ENCODE measurements at places on chromosomes 1 and 21. TPM values are rescaled to one million over a fixed set of nuclear protein-coding genes. Genes with fewer than 3 reads are reported as not detected.

- H3K4me1 ChIP-seq = peaks cover 10% of the 10 kb centered on the region
- no peaks in the 10 kb centered on the region for H3K36me3 ChIP-seq
- no peak overlapping the region for H3K4me3 ChIP-seq
- H3K27ac ChIP-seq = no peak overlapping the region
- H3K27me3 ChIP-seq = peaks cover 4% of the 10 kb centered on the region
- no peak for DNase-seq
Measured at GRCh38 chr1:43512681-43513080, 18.0 kb upstream of the PTPRF start.

DNA sequence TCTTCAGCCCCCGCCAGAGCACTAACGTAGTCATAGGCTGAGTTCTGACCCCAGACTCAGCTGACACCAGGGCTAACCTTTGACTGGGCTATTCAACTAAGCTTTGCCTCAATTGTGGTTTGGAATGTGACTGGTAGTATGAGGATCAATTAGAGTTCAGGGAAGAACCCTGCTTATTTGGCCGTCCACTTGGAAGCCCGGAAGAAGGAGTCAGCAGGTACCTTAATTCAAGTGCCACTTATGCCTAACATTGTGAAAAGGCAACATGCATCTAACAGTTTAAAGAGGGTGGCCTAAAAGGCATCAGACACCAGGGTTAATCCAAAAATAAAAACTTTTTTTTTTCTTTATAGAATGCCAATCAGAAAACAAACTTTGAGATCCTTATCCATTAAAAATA is 92.3 kb downstream of the BEND5 start:
- no peaks in the 10 kb centered on the region for H3K36me3 ChIP-seq
- H3K27ac ChIP-seq = no peak overlapping the region
- H3K4me3 ChIP-seq = no peak overlapping the region
- H3K4me1 ChIP-seq = peaks cover 25% of the 10 kb centered on the region
- no peak for DNase-seq

BARHL2 gene
- not detected for total RNA-seq

GRCh38 chr1:201982623-201983379 is at the start of gene RNPEP:
Gene RNPEP, plus strand, starts transcription at chr1:201982648. Its CDS starts 19 bp downstream, at chr1:201982667.
- H3K27me3 ChIP-seq = peaks cover 8% of the 10 kb centered on the region
- peak within 1 kb of the TSS; percentile 100 for H3K4me3 ChIP-seq
- 0 out of 2 replicates have a peak, but pooled peaks cover 2% of the 10 kb centered on the region for H3K36me3 ChIP-seq
- peak; percentile 60 for DNase-seq
- H3K4me1 ChIP-seq = peaks cover 26% of the 10 kb centered on the region

- H3K4me3 ChIP-seq = no peak overlapping the region
- H3K27ac ChIP-seq = no peak overlapping the region
- H3K36me3 ChIP-seq = peaks cover 67% of the 10 kb centered on the region
- H3K27me3 ChIP-seq = peaks cover 11% of the 10 kb centered on the region
- no peaks in the 10 kb centered on the region for H3K4me1 ChIP-seq
Measured at GRCh38 chr1:152855661-152856060, 4.1 kb upstream of the LCE7A start.

MSH4 gene
- 0.30 TPM for total RNA-seq

GRCh38 chr1:203278885-203279406 is 26.4 kb upstream of the BTG2 start:
- H3K36me3 ChIP-seq = no peaks in the 10 kb centered on the region
- H3K4me1 ChIP-seq = peaks cover 12% of the 10 kb centered on the region
- no peak for DNase-seq

GRCh38 chr1:37317870-37318467 is 156.4 kb upstream of the ZC3H12A start:
- H3K27ac ChIP-seq = 0 out of 2 replicates have a peak overlapping the region, but pooled peaks have one; percentile 20
- peaks cover 62% of the 10 kb centered on the region for H3K4me1 ChIP-seq
- H3K27me3 ChIP-seq = peaks cover 29% of the 10 kb centered on the region
- peak overlapping the region; percentile 7 for H3K4me3 ChIP-seq
- H3K36me3 ChIP-seq = no peaks in the 10 kb centered on the region
- peak; percentile 16 for DNase-seq

OR2M3 gene
- total RNA-seq = not detected

DNA sequence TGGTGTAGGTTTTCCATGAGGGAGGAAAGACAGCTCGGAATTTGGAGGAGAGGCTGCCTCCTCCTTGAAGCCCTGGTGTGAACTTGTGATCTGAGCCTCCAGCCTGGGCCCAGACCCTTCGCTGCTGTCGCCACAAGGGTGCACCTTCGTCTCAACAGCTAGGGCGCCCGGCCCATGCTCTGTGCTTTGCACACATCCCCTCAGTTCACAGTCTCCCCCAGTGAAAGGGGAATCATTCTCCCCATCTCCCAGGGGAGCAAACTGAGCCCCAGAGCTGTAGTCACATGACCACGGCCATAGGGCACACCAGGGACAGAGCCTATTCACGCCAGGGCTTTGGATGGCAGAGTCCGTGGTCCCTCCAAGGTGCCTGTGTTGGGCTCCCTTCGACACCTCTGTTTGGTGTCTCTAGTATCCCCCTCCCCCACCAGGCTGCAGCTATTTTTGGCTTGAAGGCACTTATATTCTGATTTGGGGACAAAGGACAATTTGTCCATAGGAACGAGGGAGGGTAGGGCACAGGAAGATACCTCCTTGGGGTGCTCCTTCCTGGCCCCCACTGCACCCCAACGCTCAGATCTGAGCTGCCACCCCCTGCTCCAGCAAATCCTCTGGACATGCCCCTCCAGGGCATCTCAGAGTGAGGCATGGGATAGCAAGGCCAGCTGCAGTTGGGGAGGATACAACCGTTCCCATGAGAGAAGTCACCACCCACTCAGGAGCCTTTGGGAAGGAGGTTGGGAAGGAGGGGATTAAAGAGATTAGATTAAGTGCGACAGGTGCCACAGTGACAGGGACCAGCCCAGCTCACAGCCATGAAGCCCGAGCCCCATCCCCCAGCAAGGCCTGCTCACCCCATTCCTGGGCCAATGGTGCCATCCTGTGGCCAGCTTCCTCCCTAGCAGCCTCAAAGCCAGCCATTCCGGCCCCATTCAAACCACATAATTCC is 15.7 kb downstream of the MATN1 start:
- peaks cover 2% of the 10 kb centered on the region for H3K27me3 ChIP-seq
- peaks cover 3% of the 10 kb centered on the region for H3K4me1 ChIP-seq
- no peak overlapping the region for H3K4me3 ChIP-seq
